Right atrium auricular region (tissue), 2 donors: ENCODE measurements at places on chromosomes 16 and 17. TPM values are rescaled to one million over a fixed set of nuclear protein-coding genes. Genes with fewer than 3 reads are reported as not detected.

Gene SMPD3
- total RNA-seq, result 4.4 TPM

Gene CALB2
- 39.1 TPM for total RNA-seq

Gene UNC13D
- 25.9 TPM for total RNA-seq

Gene RCVRN
- total RNA-seq, result 0.24 TPM

Gene GPRC5B
- 39.4 TPM for total RNA-seq

Gene HBA2
- total RNA-seq, result 3,226 TPM

Gene KRT16
- total RNA-seq, result not detected
